ENCODE measurements at places on chromosomes 6 and 20.
A peak's percentile ranks its signal among the peaks of the same experiment; 100 is the strongest.

DNA sequence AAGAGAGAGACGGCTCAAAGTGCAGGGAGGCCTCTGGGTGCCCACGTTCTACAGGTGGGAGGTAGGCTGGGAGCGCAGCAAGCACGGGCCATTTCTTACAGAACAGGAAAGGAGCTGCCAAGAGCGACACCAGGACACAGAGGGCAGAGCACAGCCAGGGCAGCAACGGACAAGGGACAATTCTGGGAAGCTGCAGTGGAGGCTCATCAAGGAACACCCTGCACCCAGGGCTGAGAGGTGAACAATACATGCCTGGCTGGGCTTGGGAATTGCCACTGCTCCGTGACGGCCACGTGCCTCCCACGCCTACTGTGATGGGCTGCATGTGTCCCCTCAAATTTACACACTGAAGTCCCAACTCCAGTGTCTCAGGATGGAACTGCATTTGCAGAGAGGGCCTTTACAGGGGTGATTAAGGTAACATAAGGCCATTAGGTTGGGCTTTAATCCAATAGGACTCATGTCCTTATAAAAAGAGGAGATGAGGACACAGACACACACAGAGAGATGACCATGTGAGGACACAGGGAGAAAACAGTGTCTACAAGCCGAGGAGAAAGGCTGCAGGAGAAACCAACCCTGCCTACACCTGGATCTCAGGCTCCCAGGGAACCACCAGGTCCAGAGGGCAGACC, 13.6 kb downstream of the SERPINB6 start:
- DNase-seq: no peak

GRCh38 chr6:27312146-27312949, at the start of gene POM121L2:
Gene POM121L2, minus strand, starts transcription at chr6:27312273. Its CDS starts 103 bp downstream, at chr6:27312170.
- no peak for DNase-seq

GRCh38 chr6:118297821-118298220, 250.3 kb upstream of the PLN start:
- no peak for DNase-seq

- DNase-seq: no peak
Measured at GRCh38 chr6:16747232-16748024, 13.8 kb downstream of the ATXN1 start.

- no peak for DNase-seq
Measured at GRCh38 chr6:152952045-152952444, 30.8 kb downstream of the FBXO5 start.

- DNase-seq: no peak
Measured at GRCh38 chr20:62031462-62032092, 34.1 kb downstream of the TAF4 start.

GRCh38 chr20:63309261-63310071, 16.5 kb downstream of the COL20A1 start:
- DNase-seq: no peak

DNA sequence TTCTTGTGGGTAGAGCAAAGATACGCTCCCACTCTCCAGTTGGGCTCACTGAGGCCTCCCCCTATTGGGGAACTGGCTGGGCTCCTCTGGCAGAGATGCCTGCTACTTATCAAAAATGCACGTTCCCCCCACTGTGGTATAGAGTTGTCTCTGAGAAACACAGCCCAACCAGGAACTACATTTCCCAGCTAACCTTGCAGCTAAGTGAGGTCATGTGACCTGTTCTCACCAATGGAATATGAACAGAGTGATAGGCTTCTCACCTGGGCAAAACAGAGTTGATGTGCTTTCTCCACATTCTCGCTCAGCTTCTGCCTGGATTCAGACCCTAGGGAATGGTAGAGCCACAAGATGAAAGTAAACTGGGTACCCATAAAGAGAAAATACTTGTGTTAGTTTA, 49.1 kb upstream of the PTPRT start:
- DNase-seq: no peak

DNA sequence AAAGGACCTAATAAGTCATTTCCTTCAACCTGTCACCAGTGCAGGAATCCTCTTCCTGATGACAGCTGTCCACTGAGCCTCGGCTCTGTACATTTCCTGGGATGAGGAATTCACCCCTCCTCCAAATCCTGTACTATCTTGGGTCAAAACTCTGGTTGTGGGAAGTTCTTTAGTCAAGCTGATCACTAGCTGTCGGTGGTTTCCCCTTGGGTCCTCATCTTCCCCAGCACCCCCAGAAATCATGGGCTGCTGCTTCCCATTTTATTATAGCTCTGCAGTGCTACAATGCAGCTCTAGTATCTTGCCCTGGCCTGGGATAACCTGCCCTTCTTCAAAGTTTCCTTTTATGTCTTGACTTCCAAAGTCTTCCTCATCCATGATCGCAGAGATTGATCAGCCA, 14.6 kb upstream of the ADA start:
- DNase-seq: no peak

DNA sequence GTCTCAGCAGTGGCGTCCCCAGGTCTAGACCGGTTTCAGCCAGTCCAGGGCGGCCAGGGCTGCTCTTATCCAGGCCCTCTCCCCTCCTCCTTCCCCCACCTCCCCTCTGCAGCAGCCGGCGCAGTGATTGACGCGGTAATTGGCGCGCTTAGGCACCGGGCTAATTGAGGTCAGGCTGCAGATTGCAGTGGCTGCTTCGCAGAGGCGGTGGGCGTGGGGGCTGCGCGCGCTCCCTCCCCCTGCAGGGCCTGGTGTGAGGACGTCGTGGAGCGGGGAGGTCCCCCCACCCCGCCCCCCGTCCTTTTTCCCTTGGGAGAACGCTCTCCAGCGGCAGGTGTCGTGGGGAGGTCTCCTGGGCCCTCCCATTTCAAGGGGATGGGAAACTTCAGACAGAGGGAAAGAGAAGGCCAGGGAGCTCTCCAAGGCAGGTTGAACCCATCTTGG, 70.4 kb upstream of the BLCAP start:
- no peak for DNase-seq

DNA sequence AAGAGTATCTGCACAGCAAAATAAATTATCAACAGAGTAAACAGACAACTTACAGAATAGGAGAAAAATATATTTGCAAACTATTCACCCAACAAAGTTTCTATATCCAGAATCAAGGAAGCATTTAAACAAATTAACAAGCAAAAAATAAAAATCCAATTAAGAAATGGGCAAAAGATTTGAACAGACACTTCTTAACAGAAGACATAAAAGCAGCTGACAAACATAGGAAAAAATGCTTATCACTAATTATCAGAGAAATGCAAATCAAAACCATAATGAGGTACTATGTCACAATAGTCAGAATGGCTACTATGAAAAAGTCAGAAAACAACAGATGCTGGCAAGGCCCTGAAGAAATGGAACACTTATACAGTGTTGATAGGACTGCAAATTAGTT, 434.2 kb upstream of the ADGRB3 start:
- DNase-seq: no peak

DNA sequence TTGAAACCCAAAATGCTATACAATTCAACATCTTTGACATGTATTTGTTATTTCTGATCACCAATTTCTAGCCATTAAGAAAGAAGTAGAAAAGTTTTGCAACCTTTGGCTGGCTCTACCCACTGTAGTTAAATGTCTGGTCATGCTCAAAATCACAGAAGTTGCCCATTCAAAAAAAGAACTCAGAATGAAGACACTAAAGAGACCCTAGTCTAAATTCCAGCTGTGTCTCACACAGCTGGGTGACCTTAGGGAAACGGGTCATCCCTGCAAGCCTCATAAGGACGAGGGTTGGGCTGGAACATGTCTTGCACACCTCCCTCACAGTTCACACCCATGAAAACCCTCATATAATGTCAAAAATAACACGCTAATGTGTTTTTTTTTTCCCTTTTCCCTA, 10.3 kb downstream of the FOXQ1 start:
- no peak for DNase-seq

GRCh38 chr6:2861060-2861821, 19.6 kb upstream of the SERPINB1 start:
- DNase-seq: no peak

- DNase-seq: no peak
Measured at GRCh38 chr6:94071835-94072234, 652.5 kb upstream of the EPHA7 start.

- no peak for DNase-seq
Measured at GRCh38 chr20:62724692-62725595, 16.3 kb downstream of the NTSR1 start.

GRCh38 chr6:51199733-51200260, 381.1 kb downstream of the TFAP2B start:
- DNase-seq: no peak

GRCh38 chr6:158040051-158040803, 58.6 kb downstream of the SYNJ2 start:
- no peak for DNase-seq

DNA sequence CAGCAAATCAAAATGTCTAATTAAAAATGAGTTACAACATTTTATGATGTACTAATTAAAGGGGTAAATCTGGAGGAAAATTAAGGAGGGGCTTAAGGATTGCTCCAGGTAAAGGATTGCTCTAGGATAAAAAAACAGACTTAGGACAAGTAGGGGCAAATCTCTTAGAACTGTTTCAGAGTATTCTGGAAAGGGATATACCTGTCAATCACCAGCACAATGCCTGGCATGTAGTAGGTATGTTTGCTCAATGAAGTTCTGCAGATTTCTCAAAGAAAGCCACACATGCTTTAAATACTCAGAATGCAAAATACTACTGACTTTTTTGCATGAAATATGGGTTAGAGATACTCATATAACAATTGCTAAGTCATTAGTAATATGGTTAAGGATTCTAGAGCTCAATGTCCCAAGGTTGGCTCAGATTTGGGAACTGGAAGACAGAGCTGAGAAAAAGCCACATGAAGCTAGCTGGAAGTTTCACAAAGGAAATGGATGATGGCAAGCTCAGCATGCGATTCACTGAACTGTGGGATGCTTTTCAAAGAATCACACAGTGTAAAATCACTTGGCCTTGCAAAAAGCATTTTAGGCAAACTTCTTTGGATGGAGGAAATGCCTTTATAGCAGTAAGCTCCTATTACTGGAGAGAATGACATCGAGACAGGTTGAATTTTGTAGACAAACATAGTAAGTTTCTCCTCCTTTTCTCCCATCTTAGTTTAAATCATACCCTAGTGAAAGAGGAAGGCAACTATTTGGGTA, 72.8 kb downstream of the MAP3K5 start:
- no peak for DNase-seq

DNA sequence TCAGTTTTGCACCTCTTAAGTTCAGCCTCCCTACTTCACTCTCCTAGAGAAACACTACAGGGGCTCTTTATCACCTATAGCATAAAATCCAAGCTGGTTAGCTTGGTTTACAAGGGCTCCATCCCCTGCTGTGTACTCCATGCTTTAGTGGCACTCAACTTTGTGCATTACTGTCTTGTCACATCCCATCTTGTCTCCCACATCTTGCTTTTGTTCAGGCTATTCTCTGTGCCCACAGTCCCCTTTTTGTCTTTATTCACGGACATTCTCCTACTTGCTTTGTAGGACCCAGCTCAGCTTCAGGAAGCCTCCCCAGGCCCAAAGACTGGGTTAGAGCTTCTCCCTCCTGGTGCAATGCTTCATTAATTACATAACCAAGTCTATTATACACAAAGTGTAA, 107.9 kb upstream of the SPACA1 start:
- no peak for DNase-seq

GRCh38 chr6:170172392-170172791, 118.5 kb downstream of the DLL1 start:
- no peak for DNase-seq

GRCh38 chr20:14707865-14708596, 370.6 kb upstream of the FLRT3 start:
- DNase-seq: no peak

- DNase-seq: no peak
Measured at GRCh38 chr6:151641028-151641427, 147.2 kb downstream of the CCDC170 start.

GRCh38 chr6:48765352-48765961, 654.5 kb upstream of the PTCHD4 start:
- peak; percentile 47 for DNase-seq

- DNase-seq: no peak
Measured at GRCh38 chr20:40900666-40901215, 127.9 kb upstream of the TOP1 start.

DNA sequence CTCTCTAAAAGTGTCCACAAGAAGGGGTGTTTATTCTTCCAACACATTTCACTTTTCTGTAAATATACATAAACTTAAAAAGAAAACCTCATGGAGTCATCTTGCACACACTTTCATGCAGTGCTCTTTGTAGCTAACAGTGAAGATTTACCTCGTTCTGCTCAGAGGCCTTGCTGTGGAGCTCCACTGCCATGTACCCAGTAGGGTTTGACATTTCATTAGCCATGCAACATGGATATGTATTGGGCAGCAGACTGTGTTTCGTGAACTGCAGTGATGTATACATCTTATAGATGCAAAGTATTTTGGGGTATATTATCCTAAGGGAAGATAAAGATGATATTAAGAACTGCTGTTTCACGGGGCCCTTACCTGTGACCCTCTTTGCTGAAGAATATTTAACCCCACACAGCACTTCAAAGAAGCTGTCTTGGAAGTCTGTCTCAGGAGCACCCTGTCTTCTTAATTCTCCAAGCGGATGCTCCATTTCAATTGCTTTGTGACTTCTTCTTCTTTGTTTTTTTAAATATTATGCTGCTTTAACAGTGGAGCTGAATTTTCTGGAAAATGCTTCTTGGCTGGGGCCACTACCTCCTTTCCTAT, 17.9 kb downstream of the IRF4 start:
- no peak for DNase-seq

- peak; percentile 41 for DNase-seq
Measured at GRCh38 chr6:139776041-139776440, 401.6 kb upstream of the CITED2 start.

- DNase-seq: no peak
Measured at GRCh38 chr6:90003069-90003795, 109.0 kb downstream of the GJA10 start.

- DNase-seq: no peak
Measured at GRCh38 chr6:43718387-43719105, 31.0 kb upstream of the MRPS18A start.

DNA sequence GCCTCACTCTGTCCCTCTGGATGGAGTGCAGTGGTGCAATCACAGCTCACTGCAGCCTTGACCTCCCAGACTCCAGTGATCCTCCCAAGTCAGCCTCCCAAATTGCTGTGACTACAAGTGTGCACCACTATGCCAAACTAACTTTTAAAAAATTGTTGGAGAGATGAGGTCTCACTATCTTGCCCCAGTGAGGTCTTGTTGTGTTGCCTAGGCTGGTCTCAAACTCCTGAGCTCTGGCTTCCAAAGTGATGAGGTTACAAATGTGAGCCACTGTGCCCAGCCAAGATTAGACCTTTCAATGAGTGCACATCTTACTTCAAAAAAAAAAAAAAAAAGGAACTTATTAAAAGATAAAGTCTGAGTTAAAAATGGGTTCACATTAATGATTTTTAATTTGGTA, 1838.1 kb upstream of the DEFB115 start:
- no peak for DNase-seq

DNA sequence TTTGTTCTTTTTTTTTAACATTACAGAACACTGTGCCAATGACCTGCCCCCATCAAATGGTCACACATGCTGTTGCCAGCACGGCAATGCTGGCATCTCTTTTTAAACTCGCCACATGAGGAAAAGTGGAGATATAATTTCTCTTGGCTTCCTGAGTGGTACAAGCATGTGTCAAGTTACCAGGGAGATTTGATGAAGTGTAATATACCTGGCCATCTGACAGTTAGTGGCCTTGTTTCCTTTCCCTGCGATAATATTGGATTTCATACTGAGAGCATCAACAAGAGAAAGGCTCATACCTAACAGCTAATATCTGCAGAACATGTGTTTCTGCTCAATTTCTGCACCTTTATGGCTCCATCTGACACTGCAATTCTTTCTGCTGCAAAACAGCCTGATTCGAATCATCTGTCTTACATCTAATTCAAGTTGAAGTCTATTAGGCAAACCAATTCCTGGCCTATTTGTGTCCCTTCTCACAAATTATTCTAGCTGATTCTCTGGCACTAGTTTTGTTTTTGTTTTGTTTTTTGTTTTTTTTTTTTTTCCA, 519.5 kb downstream of the PREX1 start:
- DNase-seq: no peak

Measured in smooth muscle cell of the brain vasculature (primary cell).